ENCODE measurements at places on chromosomes 3 and 15.
A peak's percentile ranks its signal among the peaks of the same experiment; 100 is the strongest.

- DNase-seq: no peak
These were observed 12.3 kb downstream of the ABTB1 start for GRCh38 chr3:127684871-127685707.

DNA sequence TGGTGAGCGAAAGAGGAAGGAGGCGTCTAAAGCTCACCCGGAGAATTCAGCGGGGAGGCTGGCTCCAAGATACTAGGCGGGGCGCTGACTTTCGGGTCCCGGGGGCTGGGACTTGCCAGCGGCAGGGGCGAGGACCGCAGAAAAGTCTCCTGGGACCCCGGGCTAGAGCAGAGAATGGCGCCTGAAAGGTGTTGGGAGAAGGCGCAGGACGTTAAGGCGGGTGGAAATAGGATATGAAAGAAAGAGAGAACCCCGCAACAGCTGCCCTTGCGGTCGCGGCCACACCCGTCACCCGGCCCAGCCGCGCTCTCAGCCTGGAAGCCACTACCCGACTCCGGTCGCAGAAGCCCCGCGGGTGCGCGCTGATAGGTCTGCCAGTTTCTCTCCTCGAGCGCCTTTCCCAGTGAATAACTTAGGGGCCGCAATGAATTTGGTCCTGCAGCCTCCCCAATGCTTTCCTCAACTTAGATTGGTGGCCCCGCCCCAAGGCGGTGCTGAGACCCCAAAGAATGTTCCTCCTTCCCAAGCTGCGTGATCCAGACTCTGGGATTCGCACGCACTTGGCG lies 604 bp downstream of the LTK start:
- DNase-seq: no peak

DNA sequence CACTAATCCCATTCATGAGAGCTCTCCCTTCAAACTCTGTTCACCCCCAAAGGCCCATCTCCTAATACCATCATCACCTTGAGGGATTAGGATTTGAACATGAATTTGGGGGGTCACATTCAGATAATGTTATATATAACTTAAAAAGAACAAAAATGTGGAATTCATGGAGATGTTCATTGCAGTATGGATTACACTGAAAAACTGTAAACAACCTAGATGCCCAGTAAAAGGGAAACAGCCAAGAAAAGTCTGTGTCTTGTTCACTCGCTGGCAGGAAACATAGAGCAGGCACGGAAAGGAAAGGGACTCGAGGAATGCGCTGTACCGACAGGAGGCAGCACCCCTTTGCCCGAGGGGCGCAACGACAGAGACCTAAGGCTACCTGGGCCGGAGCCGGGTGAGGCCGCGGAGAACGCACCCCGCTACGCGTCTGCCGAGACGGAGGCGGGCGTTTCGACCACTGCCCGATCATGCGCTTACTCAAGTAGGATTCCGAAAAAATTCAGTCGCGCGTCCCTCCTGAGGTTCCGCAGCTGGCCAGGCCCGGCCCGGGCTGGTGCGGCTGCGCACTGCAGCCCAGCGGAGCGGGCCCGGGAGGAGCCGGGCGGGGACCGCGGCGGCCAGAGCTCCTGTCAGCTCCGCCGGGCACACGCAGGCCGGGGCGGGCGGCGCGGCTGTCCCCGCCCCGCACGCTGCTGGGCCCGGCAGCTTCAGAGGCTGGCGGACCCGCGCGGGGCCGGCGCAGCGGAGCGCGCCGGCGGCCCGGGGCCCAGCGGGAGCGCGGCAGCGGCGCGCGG lies 862 bp upstream of the MAN2A2 start:
- peak; percentile 100 for DNase-seq

- no peak for DNase-seq
These were observed 106.7 kb upstream of the SNRPN start for GRCh38 chr15:24848050-24848449.

- DNase-seq: no peak
These were observed 33.9 kb upstream of the PLXNA1 start for GRCh38 chr3:126948980-126949535.

GRCh38 chr3:127066635-127067034 lies 83.7 kb downstream of the PLXNA1 start:
- DNase-seq: no peak

DNA sequence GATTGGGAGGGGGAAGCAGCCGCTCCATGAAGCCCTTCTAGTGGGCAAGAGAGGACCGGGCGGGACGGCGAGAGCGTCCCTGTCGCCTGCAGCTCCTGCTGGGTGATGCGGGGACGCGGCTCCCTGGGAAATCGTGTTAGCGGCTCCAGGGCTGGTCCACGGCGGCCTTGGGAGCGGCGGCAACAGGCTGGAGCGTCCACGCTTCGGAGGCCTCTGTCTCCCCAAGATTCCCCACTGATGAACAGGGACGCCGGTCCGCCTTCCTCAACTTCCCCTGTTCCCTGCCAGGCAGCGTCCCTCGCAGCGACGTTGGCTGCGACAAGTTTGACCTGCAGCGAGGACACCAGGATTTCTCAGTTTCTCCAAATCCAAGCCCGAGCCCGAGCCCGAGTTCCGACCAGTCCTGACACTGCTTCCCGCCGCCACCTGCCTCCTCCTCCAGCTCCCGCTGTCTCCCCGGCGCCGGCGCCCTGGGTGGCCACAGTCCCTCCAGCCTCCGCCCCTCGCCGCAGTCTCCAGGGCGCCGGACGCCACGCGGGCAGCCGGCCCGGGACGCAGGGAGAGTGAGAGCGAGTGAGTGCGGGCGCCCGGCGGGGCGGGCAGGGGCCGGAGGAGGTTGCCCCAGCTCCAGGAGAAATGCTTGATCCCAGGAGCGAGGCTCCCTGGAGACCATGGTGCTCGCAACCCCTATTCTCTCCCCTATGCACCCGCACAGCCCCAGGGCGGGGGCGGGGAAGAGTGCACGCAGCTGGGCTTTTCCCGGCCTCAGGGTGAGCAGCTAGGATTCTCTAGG lies 78.1 kb upstream of the RNF7 start:
- DNase-seq: peak; percentile 55

- DNase-seq: no peak
These were observed 30.0 kb downstream of the PDHB start for GRCh38 chr3:58403513-58404109.
